Stimulated activated CD8-positive, alpha-beta memory T cell treated with anti-CD3 and anti-CD28 coated beads, Interleukin-2, amount 100 ng/mL, for 1 hour (primary cell): ENCODE measurements at places on chromosomes 11 and 22.

DNA sequence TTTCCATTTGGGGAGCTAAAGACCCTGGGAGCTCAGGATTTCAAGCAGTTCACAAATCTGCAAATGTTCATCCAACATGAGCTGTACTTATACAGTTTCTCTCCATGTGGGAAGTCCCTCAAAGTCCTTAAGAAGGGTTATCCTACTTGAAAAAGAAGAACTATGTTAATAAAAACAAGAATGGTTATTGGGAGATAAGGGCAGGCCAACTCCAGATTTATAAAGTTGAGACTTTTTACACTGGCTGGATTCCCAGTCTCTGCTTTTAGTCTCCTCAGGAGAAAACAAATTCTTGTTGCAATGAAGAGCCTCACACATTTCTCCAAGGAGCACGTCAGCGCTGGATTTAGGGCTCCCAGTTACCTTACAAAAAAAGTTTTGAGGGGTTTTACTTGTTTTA lies 34.2 kb upstream of the CTTN start:
- no peak for DNase-seq

- DNase-seq: no peak
These were observed 749.2 kb downstream of the NTM start for GRCh38 chr11:132119573-132119972.

GRCh38 chr22:20026204-20026908 lies 5.4 kb downstream of the TANGO2 start:
- no peak for DNase-seq

DNA sequence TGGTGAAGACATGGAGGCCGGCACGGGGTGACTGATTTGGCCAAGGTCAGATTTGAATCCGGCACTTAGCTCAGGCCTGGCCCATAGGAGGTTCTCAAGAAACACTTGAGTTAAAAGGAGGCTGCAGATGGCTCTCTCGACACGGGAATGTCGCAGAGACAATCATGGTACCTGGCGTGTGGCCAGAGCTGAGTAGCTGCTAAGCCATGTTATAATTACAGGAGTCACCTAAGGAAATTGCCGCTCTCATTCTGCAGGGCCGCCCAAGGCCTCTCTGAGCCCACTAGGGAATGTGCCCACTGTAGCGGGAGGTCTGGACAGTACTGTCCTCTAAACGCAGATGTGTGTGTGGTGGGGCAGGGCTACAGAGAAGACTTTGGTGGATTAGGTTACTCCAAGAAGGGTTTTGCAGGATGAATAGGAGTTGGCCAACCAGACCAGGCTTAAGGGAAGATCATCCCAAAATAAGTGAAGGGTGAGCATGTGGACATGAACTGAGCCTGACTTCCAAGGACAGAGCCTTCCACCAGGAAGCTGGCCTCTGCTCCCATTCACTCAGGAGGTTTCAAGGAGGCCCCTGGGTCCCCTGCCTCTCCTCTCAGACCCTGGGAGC lies 19.3 kb upstream of the PRR5 start:
- DNase-seq: no peak

- no peak for DNase-seq
These were observed 203.6 kb upstream of the SESN3 start for GRCh38 chr11:95434489-95435057.

DNA sequence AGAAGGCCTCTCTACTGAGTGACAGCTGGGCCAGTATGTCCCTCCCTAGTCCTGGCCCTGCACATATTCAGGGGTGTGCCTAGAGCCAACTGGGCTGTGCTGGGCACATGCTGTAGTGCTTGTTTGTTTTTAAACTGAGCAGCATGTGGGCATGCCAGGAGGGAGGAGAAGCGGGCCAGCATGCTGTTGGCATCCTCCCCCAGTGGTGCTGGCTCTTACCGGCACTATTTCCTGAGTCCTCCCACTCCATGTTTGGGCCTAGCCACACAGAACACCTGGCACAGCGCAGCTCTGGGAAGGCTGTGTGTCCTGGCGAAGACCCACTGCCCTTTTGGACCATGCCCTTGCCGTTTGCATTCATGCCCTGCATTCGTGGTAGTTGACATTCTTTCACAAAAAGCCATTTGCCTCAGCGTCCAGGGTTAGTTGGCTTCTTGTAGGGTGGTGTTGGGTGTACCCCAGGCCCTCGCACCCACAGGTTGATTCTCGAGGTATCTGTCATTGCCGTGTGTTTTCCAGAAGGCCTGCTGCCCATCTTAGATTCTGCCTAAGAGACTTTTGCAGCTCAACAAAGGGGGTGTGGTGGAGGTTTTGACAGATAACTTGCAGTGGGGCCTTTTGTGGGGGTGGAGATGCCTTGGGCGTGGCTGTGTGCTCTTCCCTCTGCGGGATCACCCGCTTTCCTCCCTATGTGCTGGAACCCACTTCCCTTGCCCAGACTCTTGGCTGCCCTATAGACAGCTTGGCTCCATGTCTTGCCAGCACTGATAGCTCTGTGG lies 13.6 kb downstream of the DGCR8 start:
- DNase-seq: no peak

- DNase-seq: no peak
These were observed 10.4 kb upstream of the CD81 start for GRCh38 chr11:2366733-2367132.

- no peak for DNase-seq
These were observed 74.3 kb upstream of the ADORA2A start for GRCh38 chr22:24353121-24353520.

GRCh38 chr22:34842630-34843029 lies 223.3 kb upstream of the ISX start:
- no peak for DNase-seq

DNA sequence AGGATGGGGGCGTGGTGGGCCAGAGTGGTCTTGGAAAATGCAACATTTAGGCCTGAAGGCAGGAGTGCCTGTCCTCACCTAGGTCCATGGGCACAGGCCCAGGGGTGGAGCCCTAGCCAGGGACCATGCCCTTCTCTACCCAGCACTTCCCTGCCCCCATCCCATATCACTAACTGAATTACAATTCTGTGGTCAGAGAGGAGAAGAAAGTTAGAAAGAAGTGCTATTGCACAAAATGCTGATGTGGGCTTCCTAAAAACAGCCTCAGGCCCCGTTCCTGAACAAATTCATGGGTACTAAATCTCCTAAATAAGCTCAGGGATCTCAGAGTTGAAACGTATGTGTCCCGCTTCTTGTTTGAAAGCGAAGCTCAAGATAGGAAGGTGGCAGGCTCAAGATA lies 3.5 kb upstream of the ASRGL1 start:
- no peak for DNase-seq
